NK-92 treated with Interleukin-12 subunit alpha and Interleukin-12 subunit beta, amount 100 ng/mL, for 24 hours (cell line): ENCODE measurements at places on chromosomes 7 and 10.

- DNase-seq: no peak
Measured at GRCh38 chr10:102479651-102480050, 22.9 kb downstream of the ACTR1A start.

GRCh38 chr7:11605749-11606148, 226.2 kb downstream of the THSD7A start:
- no peak for DNase-seq

DNA sequence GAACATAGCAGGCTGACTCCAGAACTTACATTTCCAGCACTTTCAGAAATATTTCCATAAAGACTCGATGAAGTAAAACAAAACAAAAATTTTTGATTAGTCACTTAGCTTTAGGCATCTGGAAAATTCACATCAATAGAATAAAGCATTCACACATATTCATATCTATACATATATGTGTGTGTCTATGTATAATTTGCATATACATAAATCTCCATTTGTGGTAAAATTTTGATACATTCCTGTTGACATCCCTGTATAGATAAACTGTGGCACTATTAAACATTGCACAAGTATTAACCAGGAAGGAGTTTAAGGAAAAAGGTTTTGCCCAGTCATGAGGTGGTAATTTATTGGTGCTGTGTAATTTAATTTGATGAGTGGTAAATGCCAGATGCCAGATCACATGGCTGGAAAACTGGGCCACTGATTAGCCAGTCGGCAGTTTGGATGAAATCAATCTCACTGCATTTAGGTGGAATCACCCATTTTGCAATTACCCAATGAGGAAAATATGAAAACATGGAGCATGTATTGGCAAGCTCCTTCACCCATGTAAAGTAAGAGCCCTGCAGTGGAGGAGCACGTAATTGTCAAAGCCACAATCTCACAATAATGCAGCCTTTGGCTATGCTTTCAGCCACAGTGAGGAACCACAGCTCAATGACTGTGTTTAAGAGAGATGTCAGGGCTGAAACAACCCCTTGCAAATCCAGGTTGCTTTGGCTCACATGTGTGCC, 294.6 kb downstream of the RNLS start:
- DNase-seq: no peak

DNA sequence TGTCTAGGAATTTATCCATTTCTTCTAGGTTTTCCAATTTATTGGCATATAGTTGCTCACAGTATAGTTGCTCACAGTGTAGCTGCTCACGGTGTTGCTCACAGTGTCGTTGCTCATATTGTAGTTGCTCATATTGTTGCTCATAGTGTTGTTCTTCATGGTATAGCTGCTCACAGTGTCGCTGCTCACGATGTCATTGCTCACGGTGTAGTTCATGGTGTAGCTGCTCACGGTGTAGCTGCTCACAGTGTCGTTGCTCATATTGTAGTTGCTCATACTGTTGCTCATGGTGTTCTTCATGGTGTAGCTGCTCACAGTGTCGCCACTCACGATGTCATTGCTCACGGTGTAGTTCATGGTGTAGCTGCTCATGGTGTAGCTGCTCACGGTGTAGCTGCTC, 7.7 kb upstream of the PRKAR1B start:
- no peak for DNase-seq

- DNase-seq: no peak
Measured at GRCh38 chr10:113921561-113922370, 67.3 kb downstream of the NHLRC2 start.
